Stimulated activated CD8-positive, alpha-beta memory T cell treated with anti-CD3 and anti-CD28 coated beads, Interleukin-12 subunit alpha, Interleukin-12 subunit beta, amount 100 ng/mL, for 1 hour (primary cell): ENCODE measurements at places on chromosomes 6 and 20.

DNA sequence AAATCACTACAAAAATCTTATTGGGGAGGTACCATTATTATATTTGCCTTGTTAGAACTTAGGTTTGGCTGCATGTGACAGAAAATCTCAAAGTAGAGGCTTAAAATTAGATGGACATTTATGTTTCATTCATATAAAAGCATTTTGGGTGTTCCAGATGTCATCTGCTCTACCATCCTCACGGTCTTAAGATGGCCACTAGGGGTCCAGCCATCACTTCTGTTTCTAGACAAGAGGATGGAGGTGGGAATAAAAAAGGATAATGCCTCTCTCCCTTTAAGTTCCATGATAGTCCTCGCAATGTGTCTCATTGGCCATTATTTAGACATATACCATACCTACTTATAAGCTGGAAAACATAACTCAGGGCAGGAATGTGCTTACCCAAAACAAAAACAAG, 929.5 kb downstream of the KIF16B start:
- no peak for DNase-seq

GRCh38 chr6:22017272-22017671, 279.6 kb downstream of the PRL start:
- DNase-seq = no peak

- no peak for DNase-seq
Observed at GRCh38 chr6:107493158-107494057, 3.5 kb downstream of the SOBP start.

DNA sequence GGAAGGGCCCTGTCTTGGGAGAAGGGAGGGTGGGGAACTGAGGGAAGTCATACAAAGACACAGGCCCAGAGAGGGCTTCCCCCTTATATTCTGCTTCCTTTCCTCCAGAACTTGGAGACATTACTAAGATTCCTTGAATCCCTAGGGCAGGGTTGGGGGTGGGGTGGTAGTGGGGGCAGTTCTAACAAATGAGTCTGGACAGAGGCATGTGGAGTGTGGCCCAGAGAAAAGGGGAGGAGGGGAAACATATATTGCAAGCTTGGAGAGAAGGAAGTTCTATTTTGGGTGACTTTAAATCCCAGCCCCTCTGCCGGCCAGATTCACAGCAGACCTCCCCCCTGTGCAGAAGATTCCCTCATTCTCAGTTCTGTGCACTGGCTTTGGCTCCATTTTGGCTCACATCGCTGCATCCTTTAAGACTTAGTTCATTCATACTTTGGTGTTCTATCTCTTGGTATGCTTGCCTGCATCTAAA, 43.7 kb downstream of the DAAM2 start:
- no peak for DNase-seq

GRCh38 chr6:133463790-133464189, 222.6 kb downstream of the EYA4 start:
- no peak for DNase-seq

DNA sequence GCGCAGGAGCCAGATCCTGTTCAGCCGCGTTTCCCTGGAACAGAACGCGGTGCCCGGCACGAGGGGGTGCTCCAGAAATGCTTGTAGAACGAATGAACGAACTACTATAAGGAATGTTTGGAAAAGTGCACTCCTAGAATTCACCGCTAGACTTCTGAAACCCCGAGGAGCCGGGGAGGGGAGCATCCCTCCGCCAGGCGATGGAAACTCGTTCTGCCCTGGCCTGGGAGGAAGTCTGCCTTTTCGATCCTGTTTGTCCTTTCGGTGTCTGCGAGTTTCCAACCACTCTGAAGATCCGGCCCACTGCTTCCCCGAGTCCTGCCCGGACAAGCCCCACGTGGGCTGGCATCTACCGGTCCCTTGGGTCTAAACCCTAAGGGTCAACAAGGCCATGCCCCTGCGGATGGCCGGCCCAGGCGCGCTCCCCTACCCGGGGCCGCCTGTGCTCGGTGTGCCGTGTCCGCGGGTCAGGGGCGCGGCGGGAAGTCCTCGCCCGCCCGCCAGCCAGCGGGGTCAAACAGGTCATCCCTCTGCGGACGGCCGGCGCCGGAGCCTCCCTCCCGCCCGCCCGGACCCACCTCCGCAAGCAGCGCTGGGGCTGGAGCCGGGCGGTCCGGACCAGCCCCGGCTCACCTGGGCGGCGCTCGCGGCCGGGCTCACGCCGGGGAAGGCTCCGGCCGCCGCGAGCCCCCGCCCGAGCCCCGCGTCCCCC, 526 bp downstream of the SULF2 start:
- DNase-seq = no peak

- DNase-seq = no peak
Observed at GRCh38 chr6:80605165-80605989, 498.9 kb downstream of the BCKDHB start.

- DNase-seq = no peak
Observed at GRCh38 chr6:123994891-123995635, 191.4 kb downstream of the NKAIN2 start.

GRCh38 chr6:1749041-1749440, 139.3 kb downstream of the FOXC1 start:
- no peak for DNase-seq

DNA sequence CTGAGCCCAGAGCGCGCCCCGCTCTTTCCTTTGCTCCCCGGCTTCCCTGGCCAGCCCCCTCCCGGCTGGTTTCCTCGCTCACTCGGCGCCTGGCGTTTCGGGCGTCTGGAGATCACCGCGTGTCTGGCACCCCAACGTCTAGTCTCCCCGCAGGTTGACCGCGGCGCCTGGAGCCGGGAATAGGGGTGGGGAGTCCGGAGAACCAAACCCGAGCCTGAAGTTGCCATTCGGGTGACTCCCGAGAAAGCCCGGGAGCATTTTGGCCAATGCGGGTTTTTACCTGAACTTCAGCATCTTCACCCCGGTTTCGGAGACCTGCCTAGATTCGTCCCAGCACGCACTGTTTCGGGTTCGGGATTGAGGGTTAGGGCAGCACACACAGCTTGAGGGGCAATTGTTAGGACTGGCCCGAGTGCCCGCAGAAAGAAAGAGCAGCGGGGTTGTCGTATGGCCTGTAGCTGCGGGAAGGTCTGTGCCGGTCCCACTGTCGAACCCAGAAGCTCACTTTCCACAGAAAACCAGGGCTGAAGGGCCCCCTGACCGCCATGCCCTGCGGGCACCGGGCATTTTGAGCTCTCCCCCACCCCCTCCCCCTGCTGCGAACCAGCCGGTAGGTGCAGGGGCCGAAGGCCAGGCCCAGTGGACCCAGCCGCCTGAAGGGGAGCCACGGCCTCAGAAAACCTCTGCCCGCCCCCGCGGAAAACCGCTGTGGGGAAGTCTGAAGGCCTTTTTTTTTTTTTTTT, 2.1 kb downstream of the FOXP4 start:
- DNase-seq = no peak

DNA sequence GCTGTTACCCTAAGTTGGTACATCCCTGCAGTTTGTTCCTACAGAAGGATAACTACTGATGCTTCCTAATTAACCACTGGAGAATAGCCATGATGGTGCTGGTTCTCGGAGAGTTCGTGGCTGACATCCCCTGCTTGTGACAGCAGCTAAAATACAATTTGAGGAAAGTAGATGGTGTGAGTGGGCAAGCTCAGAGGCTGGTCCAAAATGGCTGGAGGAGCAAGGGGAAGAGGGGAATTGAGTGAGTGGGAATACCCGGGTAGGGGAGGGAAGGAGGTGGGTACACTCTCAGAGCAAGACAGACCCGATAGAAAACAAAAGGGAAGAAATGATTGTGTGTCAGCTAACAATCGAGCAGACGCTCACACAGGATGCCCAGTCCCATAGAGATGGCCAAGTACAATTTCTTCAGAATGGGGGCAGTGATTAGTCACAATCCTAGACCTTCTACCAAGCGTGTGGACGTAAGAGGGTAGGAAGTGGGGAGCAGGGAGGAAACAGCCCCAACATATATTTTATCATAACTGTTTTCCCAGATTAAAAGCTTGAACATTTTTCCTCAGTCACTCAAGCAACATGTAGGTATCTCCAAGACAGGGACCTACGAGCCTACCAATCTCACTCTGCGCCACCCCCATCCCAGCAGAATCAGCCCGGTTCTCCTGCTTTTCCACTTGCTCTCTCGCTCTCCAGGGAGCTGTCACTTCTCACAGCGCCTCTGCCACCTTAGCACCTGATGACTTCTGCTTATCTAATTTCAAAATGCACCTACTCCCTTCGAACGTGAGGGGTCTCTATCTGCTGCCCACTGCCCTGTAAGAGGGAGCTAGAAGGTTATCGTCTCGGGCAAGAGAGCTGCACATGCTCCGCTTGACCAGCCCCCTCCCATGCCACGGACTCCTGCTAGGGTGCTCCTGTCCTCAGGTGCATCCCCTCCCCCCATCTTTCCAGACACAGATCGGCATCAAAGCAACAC, 26.2 kb downstream of the RIPOR2 start:
- no peak for DNase-seq

GRCh38 chr6:112936504-112936903, 589.4 kb downstream of the RFPL4B start:
- DNase-seq = no peak

DNA sequence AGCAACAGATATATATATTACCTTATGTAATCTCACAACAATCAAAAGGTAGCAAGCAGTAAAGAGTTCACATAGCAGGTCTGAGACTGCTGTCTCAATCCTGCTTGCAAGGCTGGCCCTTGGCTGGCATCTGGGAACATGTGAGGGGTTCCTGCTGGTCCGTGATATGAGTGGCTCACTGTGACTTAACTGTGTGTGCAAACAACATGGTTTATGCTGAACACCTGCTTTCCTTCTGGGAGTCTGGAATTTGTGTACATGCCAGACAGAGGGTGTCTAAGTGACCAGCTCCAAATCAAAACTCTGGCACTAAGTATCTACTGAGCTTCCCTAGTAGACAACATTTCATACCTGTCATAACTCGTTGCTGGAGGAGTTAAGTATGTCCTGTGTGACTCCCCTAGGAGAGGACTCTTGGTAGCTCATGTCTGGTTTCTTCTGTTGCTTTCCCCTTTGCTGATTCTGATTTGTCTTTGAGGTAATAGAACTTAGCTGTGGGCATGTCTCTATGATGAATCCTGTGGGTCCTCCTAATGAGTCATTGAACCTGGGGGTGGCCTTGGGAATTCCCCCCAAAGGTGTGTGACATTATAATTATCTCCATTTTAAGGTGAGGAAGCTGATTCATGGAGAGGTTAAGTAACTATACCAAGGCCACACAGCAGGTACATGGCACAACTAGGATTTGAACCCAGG, 131.6 kb upstream of the NEDD9 start:
- no peak for DNase-seq

DNA sequence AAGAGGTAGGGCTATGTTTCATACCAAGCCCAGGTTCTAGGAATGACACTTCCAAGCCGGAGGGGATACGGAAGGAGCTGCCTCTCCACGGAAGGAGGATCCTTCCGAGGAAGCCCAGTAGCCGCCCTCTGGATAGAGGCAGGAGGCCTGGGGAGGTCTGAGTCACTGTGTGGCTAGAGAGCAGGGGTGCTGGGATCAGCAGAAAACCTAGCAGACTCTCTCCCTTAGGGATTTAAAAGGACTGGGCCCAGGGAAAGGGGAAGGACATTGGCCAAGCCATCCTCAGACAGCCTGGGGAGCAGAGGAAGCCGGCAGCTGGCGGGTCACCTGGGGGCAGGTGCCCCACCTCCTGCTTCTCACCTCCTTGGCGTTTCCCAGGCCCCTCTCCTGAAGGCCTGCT, 36.6 kb upstream of the NFATC2 start:
- DNase-seq = no peak

- no peak for DNase-seq
Observed at GRCh38 chr6:153032255-153032882, 29.9 kb upstream of the MTRF1L start.

- DNase-seq = no peak
Observed at GRCh38 chr6:139030228-139030963, 1.9 kb downstream of the ABRACL start.

DNA sequence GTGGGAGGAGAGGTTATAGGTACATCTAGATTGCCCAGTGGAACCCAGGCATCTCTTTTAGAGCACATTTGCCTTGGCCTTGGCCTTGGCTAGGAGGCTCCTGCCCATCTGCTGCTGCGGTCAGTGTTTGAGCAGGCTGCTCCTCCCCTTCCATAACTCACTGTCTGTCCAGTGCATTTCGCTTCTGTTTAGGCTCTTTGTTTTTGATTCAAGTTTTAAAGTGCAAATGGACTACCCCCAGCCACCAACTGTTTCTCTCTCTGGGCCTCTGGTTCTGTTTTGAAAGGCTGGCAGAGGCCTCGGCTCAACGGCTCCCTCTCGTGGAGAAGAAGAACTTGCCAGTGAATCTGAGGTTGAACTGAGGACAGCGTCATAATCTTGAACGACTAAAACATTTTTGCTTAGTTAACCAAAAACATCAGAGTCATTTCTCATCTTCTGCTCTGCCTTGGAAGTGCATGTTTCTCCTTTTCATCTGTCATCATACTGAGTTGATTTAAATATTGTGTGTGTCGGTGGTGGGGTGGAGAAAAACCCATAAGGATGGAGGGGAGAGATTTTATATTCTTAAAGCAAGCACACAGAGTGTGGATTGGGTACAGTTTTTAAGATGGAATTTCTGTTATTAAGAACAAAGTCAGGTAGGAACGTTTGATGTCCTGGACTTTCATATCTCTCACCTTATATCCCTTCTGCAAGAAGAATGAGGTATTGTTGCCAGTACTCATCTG, 171.4 kb downstream of the DTNBP1 start:
- DNase-seq = peak; percentile 45

- no peak for DNase-seq
Observed at GRCh38 chr6:128483472-128484135, 36.8 kb downstream of the PTPRK start.

GRCh38 chr20:32509639-32510066, 75.5 kb downstream of the NOL4L start:
- DNase-seq = peak; percentile 43

GRCh38 chr6:162251257-162251656, 476.3 kb downstream of the PRKN start:
- DNase-seq = no peak

- no peak for DNase-seq
Observed at GRCh38 chr6:70059039-70059719, 192.8 kb downstream of the COL19A1 start.

- no peak for DNase-seq
Observed at GRCh38 chr6:97864826-97865225, 581.8 kb upstream of the MMS22L start.
